Endothelial cell of umbilical vein (primary cell): ENCODE measurements at places on chromosomes 12 and 14.

DNA sequence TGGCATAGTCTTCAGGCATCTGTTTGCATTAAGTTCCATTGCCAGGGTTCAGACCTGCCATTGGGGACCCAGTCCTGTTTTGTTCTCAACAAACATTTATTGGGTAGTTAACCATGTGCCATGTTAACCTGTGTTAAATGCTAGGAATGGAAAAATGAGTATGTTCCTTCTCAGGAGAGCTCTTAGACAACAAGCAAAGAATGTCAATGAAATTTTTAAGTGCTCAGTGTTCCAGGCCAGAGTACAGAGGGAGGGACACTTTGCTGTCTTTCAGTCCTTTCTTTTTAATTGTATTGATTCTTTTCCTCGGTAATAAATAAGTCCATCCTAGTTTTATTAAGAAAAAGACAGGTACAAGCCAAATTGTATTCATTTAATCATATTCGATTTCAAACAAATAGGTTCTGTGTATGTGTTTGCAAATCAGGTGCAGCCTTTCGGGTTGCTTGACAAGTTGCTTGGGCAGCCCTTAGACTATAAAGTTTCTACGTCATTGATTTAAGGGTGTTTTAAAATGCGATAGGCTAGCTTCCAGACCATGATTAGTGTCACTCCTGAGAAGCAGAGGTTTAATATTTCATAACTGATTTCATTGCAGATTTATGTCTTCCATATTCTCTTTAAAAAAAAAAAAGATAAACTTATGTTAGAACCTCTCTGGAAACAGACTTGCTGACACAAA, 123.1 kb downstream of the DERA start:
- no peak for DNase-seq

DNA sequence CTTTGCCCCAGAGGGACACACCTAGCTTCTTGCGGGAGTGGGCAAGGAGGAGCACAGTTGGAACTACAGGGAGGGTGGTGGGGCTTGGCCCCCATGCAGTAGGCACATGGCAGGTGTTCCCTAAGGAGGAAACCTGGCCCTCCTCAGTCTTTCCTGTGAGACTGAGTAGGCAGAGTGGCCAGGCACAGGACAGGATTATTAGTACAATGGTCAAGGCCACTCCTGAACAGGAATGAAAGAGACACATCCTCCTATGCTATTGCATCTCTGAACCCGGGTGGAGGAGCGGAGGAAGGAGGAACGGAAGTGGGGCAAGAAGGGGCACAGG, 846 bp downstream of the MYO1A start:
- no peak for DNase-seq

- DNase-seq, result no peak
These were observed 520 bp upstream of the MON2 start for GRCh38 chr12:62466018-62466593.

GRCh38 chr12:12323591-12323990, 26.5 kb downstream of the MANSC1 start:
- no peak for DNase-seq

GRCh38 chr12:45913631-45914030, 76.7 kb downstream of the SCAF11 start:
- DNase-seq, result no peak

DNA sequence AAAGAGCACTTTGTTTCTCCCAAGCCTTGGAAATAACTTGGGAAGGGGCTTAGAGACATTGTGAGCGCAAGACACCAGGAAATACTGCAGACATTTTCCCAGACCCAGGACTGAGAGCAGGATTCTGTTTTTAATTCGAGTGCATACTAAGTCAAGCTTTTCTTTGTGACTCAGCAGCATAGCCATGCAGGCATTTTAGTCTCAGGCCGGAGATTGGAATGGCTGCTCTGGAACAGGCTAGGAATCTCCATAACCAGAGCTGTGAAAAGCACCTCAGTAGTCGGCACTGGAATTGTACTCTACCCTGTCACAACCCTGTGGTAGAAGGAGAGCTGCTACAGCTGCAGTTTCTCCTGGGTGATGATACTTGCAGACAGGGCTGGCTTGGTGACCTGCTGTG, 28.9 kb upstream of the GARIN6 start:
- DNase-seq, result no peak

DNA sequence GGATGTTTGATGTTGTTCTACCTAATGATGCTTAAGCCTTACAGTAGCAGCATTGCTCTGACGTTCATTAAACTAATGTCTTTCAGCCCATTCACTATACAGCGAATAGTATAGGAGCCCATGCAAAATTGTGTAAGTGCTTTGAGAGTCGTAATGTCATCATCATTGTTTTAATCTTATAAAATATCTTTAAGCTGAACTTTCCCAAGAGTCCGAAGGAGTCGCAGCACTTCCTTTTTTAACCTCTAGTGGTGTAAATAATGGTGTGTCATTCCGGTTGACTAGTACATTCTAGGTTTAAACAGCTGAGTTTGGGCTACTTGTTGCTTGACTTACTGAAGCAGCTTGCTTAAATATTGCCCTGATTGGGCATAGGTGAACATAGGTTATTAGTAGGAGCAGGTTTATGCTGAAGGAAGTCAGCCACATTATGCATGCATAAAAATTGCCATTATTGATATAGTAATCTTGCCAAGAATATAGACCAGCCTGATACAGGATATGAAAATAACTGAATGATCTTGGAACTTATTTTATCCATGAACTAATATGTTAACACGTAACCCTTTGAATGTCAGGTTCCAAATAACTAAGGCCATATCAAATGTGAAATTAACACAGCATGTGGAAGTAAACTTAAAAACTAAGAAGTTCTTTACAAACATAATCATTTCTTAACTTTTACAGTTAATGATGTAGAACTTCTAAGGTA, 2.6 kb downstream of the WNK1 start:
- DNase-seq, result peak; percentile 72

DNA sequence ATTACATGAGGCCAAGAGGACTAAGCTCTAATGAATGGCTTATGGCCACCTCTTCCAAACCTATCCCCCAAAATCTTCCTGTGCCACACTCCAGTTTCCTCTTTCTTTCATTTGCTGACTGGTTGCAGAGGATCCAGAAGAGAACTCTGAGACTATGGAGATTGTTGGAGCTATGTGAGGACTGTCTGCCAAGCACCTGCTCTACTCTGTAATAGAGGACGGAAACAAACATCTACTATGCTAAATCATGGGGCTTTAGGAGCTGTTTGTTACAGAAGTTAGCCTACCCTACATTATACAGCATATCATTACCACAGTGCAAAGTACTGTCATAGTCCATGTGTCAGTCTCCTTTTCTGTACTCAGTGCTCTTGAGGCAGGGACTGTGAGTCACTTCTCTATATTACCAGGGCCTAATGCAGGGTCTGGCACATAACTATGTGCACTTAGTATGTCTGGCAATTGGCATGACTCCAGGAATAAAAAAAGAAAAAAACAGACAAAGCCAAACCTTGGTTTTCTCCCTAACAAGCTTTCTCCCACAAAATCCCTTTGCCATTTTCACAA, 95.1 kb downstream of the RPAP3 start:
- no peak for DNase-seq
